ENCODE measurements at places on chromosomes 1 and 21. TPM values are rescaled to one million over a fixed set of nuclear protein-coding genes. Genes with fewer than 3 reads are reported as not detected.

OLIG2 gene
- 0.56 TPM for total RNA-seq

ICOSLG gene
- total RNA-seq, result 10.5 TPM

- H3K4me3 ChIP-seq, result no peak overlapping the region
- H3K36me3 ChIP-seq, result peaks cover 63% of the 10 kb centered on the region
- H3K27ac ChIP-seq, result no peak overlapping the region
- no peaks in the 10 kb centered on the region for H3K27me3 ChIP-seq
These were observed 76.4 kb downstream of the TTC3 start for GRCh38 chr21:37149411-37149810.

PEF1 gene
- total RNA-seq, result 53.4 TPM

CCDC30 gene
- total RNA-seq, result 3.3 TPM

DNA sequence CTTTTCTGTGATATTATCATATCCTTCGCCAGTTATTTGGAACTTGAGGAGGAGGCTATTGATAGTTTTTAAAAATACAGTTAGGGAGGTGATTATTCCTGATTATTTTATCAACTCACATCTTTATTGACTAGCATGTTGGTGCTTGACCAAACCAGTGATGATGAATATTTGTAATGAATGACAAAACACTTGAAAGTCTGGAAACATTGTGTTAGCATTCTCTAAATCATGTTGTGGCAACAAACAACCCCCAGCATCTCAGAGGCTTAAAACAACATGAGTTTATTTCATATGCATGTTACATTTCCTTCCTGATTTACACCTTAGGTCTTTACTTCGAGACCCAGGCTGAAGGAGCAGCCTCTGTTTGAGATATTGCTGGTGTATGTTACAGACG, 10.7 kb upstream of the JUN start:
- H3K4me1 ChIP-seq, result peaks cover under 1% of the 10 kb centered on the region
- H3K4me3 ChIP-seq, result no peak overlapping the region
- no peaks in the 10 kb centered on the region for H3K27me3 ChIP-seq
- H3K27ac ChIP-seq, result no peak overlapping the region
- no peaks in the 10 kb centered on the region for H3K36me3 ChIP-seq

- no peak overlapping the region for H3K27ac ChIP-seq
- no peaks in the 10 kb centered on the region for H3K27me3 ChIP-seq
- DNase-seq, result peak; percentile 62
- no peaks in the 10 kb centered on the region for H3K36me3 ChIP-seq
- peaks cover 13% of the 10 kb centered on the region for H3K4me1 ChIP-seq
- no peak overlapping the region for H3K4me3 ChIP-seq
These were observed 394.4 kb upstream of the VAMP3 start for GRCh38 chr1:7376676-7377075.

- no peaks in the 10 kb centered on the region for H3K36me3 ChIP-seq
- no peak overlapping the region for H3K27ac ChIP-seq
- no peaks in the 10 kb centered on the region for H3K4me1 ChIP-seq
- H3K4me3 ChIP-seq, result no peak overlapping the region
- no peak for DNase-seq
These were observed 61.9 kb upstream of the TARDBP start for GRCh38 chr1:10950316-10951172.

GRCh38 chr1:19009882-19010321, 53.4 kb upstream of the IFFO2 start:
- H3K4me3 ChIP-seq, result no peak overlapping the region
- no peaks in the 10 kb centered on the region for H3K27me3 ChIP-seq
- DNase-seq, result peak; percentile 70
- H3K36me3 ChIP-seq, result no peaks in the 10 kb centered on the region
- peaks cover 32% of the 10 kb centered on the region for H3K4me1 ChIP-seq

GRCh38 chr21:46633566-46633965, 1.9 kb upstream of the PRMT2 start:
- H3K4me1 ChIP-seq, result peaks cover 35% of the 10 kb centered on the region
- H3K27ac ChIP-seq, result peak overlapping the region; percentile 99
- no peak for DNase-seq
- H3K4me3 ChIP-seq, result no peak overlapping the region

PLA2G2C gene
- not detected for total RNA-seq

- no peaks in the 10 kb centered on the region for H3K36me3 ChIP-seq
- no peak for DNase-seq
- H3K27me3 ChIP-seq, result peaks cover 24% of the 10 kb centered on the region
- no peak overlapping the region for H3K4me3 ChIP-seq
- H3K4me1 ChIP-seq, result no peaks in the 10 kb centered on the region
- H3K27ac ChIP-seq, result no peak overlapping the region
These were observed 10.0 kb downstream of the SUSD4 start for GRCh38 chr1:223353939-223354338.

GRCh38 chr21:38429011-38429410, 69.3 kb downstream of the ERG start:
- no peaks in the 10 kb centered on the region for H3K27me3 ChIP-seq
- H3K36me3 ChIP-seq, result peaks cover 5% of the 10 kb centered on the region
- peaks cover 18% of the 10 kb centered on the region for H3K4me1 ChIP-seq
- no peak overlapping the region for H3K4me3 ChIP-seq
- H3K27ac ChIP-seq, result no peak overlapping the region

ALPL gene
- total RNA-seq, result 41.6 TPM

GRCh38 chr1:66213491-66213890, 320.5 kb upstream of the SGIP1 start:
- H3K4me1 ChIP-seq, result no peaks in the 10 kb centered on the region
- DNase-seq, result no peak
- H3K36me3 ChIP-seq, result no peaks in the 10 kb centered on the region

GRCh38 chr1:171716616-171717015, 25.2 kb downstream of the VAMP4 start:
- H3K4me3 ChIP-seq, result no peak overlapping the region
- peaks cover 4% of the 10 kb centered on the region for H3K36me3 ChIP-seq
- H3K4me1 ChIP-seq, result peaks cover 3% of the 10 kb centered on the region
- no peak for DNase-seq

- peak overlapping the region; percentile 2 for H3K4me3 ChIP-seq
- H3K27me3 ChIP-seq, result no peaks in the 10 kb centered on the region
- H3K27ac ChIP-seq, result peak overlapping the region; percentile 93
- peaks cover 25% of the 10 kb centered on the region for H3K4me1 ChIP-seq
These were observed 257.3 kb downstream of the KCNJ6 start for GRCh38 chr21:37658817-37659458.

DNA sequence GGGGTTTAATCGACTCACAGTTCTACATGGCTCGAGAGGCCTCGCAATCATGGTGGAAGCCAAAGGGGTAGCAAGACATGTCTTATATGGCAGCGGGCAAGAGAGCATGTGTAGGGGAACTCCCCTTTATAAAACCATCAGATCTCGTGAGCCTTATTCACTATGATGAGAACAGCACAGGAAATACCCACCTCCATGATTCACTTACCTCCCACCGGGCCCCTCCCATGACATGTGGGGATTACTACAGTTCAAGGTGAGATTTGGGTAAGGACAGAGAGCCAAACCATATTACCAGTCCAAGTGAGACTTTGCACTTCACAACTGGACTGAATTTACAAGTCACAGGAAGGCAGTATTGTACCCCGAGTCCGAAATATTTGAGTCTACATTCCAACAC, 73.9 kb upstream of the ANGPTL1 start:
- peaks cover 8% of the 10 kb centered on the region for H3K27me3 ChIP-seq
- H3K4me3 ChIP-seq, result no peak overlapping the region
- no peak overlapping the region for H3K27ac ChIP-seq

UMODL1 gene
- total RNA-seq, result 0.68 TPM

- H3K27ac ChIP-seq, result no peak overlapping the region
- no peak for DNase-seq
- peaks cover 4% of the 10 kb centered on the region for H3K27me3 ChIP-seq
- peaks cover 8% of the 10 kb centered on the region for H3K4me1 ChIP-seq
- no peak overlapping the region for H3K4me3 ChIP-seq
These were observed 23.3 kb downstream of the SLC44A3 start for GRCh38 chr1:94843430-94843829.

TFAP2E gene
- 0.35 TPM for total RNA-seq

DNA sequence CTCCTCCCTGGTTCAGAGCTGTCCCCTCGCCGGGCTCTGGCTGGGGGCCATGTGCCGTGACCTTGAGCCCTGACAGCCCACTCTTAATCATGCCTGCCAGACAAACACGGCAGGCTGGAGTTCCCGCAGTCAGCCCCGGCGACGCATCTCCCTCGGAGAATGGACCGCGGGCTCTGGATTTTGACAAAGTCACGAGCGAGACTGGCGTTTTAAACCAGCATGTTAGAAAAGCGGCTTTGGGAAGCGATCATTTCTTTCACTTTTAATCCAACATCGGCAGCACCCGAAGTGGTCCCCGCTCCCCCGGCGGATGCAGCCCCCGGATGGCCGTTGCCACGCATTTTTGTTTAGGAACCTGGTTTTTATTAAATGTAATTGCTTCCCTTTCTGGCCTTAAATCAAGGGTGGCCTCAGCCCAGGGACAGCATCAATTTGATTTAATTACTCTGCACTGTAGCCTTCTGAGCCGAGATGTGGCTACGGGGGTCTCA, 70.9 kb downstream of the PRDM16 start:
- H3K27ac ChIP-seq, result no peak overlapping the region
- H3K36me3 ChIP-seq, result no peaks in the 10 kb centered on the region
- no peak overlapping the region for H3K4me3 ChIP-seq
- DNase-seq, result no peak

DNA sequence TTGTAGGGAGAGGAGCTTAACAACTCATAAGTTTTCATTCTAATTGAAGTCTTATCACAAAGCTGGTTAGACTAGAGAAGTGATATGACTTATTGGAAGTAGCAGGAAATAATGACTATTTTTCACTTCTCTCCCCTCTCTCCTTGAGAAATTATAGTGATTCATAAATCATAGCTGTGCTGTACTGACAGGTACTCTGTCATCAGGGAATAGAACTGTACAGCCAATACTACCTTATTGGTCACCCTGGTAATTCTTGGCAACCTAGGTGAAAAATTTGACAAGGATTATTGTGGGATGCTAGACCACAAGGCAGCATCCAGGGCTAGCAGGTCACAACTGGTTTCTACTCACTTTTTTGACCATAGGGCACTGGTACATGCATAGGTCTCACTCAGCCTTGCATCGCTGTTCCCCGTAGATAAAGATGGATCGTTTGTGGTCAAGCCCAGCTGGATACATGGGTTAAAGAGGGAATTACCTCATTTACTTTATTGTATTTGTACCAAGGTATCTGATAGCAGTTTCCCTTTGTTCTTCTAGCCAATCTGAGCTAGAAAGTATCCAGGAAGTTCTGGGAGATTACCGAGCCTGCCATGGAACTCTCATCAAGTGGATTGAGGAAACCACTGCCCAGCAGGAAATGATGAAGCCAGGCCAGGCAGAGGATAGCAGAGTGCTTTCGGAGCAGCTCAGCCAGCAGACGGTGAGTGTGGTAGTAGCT, 113.6 kb downstream of the MACF1 start:
- H3K4me1 ChIP-seq, result no peaks in the 10 kb centered on the region
- peaks cover 72% of the 10 kb centered on the region for H3K36me3 ChIP-seq
- H3K4me3 ChIP-seq, result no peak overlapping the region
- no peak for DNase-seq

GRCh38 chr21:22597660-22598255, 1599.5 kb downstream of the NCAM2 start:
- no peak overlapping the region for H3K27ac ChIP-seq
- no peaks in the 10 kb centered on the region for H3K27me3 ChIP-seq
- H3K4me1 ChIP-seq, result no peaks in the 10 kb centered on the region
- no peaks in the 10 kb centered on the region for H3K36me3 ChIP-seq
- H3K4me3 ChIP-seq, result no peak overlapping the region

- no peaks in the 10 kb centered on the region for H3K36me3 ChIP-seq
- H3K4me1 ChIP-seq, result peaks cover 33% of the 10 kb centered on the region
- no peak overlapping the region for H3K27ac ChIP-seq
- no peaks in the 10 kb centered on the region for H3K27me3 ChIP-seq
- DNase-seq, result no peak
- no peak overlapping the region for H3K4me3 ChIP-seq
These were observed 57.2 kb downstream of the CACHD1 start for GRCh38 chr1:64527165-64527564.
